ENCODE measurements at places on chromosomes 3 and 15.

DNA sequence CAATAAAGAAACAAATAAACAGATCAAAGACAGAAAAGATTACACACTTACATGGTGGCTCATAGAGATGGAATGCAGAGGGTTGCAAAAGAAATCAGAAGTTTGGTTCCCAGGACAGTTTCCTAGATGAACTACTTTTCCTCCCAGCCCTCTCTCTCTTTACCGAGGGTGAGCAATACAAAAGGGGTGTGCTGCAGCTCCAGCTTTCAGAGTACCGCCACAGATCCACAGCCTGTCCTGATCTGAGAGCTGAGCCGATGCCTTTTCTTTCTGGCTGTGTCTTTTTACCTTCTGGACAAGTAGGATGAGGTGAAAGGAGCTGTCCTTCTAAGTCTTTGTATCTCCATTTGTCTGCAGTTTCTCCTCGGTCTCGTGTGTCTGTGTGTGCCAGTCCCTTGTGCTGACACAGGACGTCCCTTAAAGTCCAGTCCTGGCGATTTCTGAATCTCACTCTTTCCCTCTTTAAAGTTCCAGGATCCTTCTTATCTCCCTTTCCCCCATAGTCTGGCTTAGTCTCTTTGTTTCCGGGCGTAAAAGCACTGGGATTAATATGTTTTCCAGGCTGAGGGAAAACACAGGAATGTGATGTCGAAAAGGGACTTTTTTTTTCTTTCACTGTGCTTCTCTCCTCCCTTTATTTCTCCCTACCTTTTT lies 540 bp downstream of the CCDC80 start:
- no peak for DNase-seq

DNA sequence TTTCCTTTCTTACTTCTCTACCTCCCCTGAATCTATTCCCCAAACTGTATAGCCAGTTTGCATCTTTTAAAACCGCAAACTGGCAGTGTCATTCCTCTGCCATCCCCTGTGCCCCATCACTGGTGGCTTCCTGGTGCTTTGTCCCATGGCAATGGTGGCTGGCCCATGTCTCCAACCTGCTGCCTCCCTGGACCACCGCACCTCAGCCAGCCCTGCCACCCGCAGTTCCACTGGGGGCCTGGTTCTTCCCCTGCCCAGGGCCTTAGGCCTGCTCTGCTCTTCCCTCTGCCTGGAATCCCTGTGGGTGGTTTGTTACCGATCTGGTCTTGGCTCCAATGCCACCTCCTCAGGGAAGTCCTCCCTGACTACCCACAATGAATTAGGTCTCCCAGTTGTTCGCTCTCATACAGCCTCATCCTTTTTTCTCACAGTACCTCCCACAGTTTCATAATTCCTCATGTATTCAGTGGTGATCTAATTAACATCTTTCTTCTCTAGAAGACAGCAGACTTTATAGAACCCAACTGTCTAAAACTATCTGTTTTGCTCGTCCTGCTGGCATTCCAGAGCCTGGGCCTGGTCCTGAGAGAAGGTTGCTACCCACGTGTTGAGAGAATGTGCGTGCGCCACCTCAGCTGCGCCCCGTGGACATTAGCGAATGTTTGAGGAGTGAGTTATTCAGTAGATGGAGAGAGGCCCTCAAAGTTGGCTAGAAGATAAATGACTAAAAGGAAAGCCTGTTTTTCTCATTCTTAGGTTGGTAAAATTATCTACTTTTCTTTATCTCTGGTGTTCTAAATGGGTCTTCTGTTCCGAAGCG lies 130.1 kb downstream of the DNAJB8 start:
- peak; percentile 6 for DNase-seq

GRCh38 chr3:130759692-130760338 lies 13.2 kb upstream of the PIK3R4 start:
- DNase-seq = no peak

DNA sequence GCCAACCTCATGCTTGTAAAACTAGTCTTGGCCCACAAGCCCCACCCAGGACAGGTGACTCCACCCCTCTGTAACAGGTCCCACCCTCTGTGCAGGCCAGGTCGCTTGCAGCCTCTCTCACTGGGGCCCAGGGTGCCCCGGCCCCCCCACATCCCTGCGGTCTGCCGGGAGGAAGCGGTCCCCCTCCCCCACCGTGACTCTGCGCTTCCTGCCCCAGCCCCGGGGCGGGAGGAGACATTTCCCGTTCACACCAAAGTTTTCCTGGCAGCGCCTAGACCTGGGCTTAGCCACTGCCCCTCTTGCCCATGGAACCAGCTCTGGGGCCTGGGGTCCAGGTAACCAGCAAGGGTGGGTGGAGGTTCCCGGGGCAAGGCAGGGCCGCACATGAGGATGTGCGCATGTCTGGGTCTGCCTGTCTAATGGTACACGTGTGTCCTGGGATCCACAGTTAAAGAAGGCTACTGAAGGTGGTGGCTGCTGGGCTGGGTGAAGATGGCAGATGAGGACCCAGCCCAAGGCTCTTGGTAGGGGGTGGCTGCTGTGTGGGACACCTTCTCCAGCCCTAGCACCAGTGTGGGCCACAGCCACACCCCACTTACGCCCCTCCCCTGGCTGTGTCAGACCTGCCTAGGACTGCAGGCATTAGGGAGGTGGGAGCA lies 8.4 kb downstream of the NBEAL2 start:
- DNase-seq = peak; percentile 92

DNA sequence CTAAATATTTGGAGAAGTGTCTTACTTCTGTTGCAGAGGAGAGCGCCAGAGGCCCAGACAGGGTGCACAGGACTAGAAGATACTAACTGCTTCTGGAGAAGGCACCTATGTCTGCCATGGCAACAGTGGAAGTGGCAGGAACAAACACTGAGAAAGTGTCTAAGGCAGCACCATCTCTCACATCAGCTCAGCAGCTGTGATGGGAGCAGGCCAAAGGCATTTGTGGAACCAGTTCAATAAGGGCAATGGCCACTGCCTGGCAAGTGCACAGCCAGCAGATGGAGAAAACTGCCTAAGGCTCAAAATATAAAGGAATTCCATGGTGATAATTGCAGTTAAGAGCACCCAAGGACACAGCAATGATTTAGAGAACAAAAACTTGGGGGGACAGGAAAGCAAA lies 563.0 kb upstream of the CCDC54 start:
- DNase-seq = no peak

- DNase-seq = no peak
Observed at GRCh38 chr15:95826412-95827195, 503.9 kb upstream of the NR2F2 start.

- DNase-seq = peak; percentile 65
Observed at GRCh38 chr3:69306239-69307185, 79.4 kb downstream of the FRMD4B start.

GRCh38 chr3:36444909-36445308 lies 64.6 kb downstream of the STAC start:
- DNase-seq = no peak

- no peak for DNase-seq
Observed at GRCh38 chr15:85692873-85693272, 101.9 kb downstream of the KLHL25 start.

DNA sequence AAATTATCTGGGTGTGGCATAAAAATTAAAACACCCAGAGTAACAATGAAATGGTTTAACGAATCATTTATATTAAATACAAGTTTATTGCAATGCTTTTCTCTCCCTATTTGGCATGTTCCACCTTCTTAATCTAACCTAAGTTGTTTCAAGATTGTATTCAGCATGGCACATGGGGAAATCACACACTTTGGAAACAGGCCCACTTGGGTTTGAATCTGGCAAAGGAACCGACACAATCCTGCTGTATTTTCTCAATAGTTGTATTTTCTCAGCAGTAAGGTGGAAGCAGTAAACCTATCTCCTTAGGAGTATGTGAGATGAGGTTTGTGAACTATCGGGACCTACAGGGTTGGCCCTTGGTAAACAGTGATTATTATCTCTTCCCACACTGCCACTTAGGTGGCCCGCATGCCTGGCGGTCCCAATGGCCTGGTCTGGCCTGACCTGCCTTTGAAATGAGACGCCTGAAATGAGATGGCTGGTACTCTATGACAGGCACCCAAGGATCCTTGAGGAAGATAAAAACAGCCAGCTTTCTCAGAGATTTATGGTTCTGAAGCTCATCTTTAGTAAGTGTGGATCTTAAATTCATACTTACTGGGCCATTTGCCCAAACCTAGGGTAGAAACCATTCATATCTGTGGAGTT lies 45.3 kb upstream of the VILL start:
- DNase-seq = no peak

GRCh38 chr15:49189631-49190030 lies 19.6 kb downstream of the GALK2 start:
- no peak for DNase-seq

GRCh38 chr15:68370768-68371151 lies 61.2 kb downstream of the ITGA11 start:
- DNase-seq = no peak

DNA sequence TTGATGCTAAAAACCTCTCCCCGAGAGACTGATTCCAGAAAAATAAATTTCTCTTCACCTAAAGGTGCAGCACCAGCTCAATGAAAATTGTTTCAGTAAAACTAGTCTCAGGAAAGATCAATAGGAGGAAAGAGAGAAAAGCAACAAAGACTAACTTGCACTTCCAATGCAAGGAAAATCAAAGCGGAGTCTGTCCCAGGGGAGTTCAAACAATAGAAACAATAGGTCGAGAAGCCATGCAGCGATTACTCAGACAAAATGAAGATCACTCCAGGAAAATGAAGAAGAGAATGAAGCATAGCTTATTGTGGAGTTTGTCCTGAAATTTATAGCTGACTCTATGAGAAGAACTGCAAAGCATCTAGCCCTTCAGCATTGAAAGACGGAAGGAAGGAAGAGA lies 105.1 kb upstream of the FRMD4B start:
- DNase-seq = no peak

- no peak for DNase-seq
Observed at GRCh38 chr15:70560617-70561328, 202.6 kb downstream of the UACA start.

- no peak for DNase-seq
Observed at GRCh38 chr3:145807990-145808389, 353.0 kb downstream of the PLOD2 start.

DNA sequence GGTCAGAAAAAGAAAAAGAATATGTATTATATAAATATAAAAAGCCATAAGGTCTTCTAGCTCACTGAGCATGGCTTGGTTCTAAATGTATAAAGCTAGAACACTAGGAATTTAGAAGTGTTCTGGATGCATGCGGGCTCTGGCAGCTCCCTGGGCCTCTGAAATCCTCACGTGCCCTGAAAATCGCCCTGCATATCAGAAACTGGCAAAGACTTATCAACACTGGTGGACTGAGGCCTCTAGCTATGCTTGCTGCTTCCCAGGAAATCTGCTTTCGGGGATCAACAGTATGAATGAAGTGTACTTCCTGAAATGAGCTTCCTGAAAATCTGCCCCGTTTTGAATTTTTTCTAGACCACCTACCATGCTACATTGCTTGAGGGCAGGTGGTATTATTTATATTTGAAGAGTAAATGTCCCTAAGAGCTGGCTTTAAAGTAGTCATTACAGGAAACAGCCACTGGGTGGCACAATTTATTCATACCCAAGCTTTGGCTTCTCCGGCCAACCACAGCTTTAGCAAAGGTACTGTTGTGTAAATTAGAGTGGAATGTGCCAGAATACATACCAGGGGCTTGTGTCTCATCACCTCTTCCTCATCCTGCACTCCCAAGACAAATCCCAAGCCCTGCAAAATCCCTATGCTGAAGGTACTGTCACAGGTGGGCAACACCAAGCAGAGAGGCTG lies 17.7 kb downstream of the CRTAP start:
- no peak for DNase-seq

DNA sequence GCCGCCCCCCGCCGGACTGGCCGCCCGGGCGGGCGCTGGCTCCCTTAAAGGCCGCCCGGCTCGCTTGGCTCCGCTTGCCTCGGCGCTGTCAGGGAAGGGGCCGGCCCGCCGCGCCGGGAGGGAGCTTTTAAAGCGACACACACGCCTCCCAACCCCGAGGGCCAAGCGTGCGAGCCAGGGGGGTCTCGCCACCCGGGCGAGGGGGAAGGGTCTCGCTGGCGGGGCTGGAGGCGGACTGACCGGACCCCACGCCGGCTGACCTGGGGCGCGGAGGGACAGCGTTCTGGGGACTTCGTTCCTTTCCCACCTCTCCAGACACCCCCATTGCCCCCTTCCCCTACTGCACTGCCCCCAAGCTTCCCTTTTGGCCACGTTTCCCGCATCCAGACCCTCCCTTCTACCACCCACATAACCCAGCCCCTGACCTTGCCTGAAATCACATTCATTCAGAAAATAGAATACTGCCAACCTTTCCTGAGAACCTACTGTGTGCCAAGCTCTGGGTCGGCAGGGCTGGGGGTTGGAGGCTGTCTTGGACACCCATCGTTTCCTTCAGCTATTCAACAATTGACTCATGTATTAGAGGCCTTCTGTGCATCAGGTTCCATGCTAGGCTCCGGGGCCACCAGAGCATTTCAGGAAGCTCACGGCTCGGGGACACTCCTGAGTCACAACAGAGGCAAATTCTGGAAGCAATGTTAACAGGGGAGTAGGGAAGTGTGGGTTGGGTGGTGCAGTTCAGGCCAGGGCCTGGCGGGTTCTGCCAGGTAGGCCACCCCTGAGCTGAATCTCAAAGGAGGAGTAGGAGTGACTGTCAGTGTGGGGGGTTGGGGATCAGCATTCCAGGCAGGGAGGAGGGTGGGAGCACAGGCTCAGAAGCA lies at the start of gene INSYN1:
Gene INSYN1 (minus strand): TSS at position 102 of the 881 bp plus-strand sequence. CDS start 2,221 bp downstream, outside the sequence.
- DNase-seq = no peak

DNA sequence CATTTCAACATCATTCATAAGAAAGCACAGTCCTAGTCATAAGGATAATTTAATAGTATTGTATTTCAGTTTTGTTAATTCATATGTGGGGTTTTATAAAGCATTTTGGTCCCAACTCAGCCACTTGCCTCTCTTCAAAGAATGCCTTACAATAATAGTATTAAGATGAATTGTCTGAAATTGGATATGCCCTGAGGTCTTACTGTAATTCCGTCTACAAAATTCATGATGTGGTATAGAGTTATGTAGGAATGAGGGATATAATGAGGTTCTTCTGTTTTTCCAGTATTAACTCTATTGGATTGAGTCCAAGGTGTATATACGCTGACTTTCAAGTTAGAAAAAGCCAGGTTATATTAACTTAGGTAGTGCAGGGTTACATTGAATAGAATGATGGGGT lies 177.0 kb downstream of the GOLIM4 start:
- DNase-seq = no peak

DNA sequence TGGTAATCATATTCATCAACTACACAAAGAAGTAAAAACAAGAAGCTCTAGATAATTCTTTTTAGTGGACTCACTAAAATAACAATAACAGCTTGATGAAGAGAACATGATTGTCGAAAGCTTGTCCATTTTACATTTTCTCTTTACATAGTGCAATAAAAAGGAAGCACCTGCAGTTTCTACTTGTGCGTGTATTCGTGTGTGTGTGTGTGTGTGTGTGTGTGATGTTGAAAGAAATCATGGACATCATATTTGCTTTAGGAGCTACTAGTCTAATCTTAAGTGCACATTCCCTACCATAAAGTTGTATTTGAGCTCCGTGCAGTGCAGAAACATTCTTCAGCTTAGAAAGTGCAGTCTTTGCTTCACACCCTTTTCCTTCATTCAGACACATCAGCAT lies 288.8 kb downstream of the ZBTB20 start:
- DNase-seq = no peak

All from activated naive CD8-positive, alpha-beta T cell treated with anti-CD3 and anti-CD28 coated beads, Interleukin-2, amount 10 ng/mL, durations not matched to agents 7 days and 5 days (primary cell).